ENCODE measurements at places on chromosomes 3 and 15. TPM values are rescaled to one million over a fixed set of nuclear protein-coding genes. Genes with fewer than 3 reads are reported as not detected.

Gene TLR9
- polyA plus RNA-seq, result 0.41 TPM

DNA sequence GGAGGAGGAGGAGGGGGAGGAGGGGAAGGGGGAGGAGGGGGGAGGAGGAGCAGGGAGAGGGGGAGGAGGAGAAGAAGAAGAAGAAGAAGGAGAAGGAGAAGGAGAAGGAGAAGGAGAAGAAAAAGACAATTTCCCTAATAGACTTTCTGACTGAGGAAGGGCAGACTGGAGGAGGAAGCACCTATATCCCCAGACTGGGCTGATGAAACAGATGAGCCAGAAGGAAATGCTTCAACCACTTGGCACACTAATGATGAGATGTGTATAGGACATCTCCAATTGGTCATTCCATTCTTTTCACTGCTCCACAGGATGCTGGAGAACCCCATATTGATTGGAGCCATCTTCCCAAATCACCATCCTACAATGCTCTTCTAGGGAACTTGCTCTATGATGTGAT is 69.9 kb downstream of the LYZL4 start:
- no peak for DNase-seq

- no peak for DNase-seq
These were observed 6.8 kb upstream of the TRH start for GRCh38 chr3:129967761-129968160.

DNA sequence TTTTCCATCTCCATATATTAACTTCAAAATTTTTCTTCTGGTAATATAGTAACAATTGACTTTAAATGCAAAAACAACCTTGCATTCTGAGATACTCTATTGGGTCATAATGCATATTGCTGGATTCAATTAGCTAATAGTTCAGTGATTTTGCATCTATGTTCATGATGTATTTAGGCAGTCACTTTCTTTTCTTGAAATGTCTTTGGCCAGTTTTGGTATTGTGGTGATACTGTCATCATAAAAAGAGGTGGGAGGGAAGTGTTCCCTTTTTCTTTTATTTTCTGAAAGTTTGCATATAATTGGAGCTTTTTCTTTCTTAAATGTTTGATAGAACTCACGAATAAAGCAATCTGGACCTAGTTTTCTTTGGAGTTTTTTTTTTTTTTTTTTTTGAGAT is 67.4 kb upstream of the ZNF148 start:
- no peak for DNase-seq

DNA sequence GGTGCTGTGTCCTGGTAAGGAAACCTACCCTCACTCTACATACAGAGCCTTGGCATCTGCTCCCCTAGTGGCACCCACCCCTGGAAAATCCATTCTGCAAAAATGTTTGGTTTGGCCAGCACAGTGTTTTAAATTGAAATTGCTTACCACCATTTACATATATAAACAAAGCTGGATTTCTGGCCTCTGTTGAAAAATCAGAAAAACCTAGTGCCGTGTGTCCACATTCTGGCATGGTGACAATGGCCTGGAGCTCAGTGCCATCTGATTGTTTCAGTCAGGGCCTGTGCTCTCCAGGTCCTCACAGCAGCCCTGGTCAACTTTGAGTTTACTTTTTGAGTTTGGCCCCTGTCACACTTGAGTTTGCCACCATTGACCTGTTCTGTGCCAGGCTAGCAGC is 2.9 kb upstream of the IL17RC start:
- DNase-seq, result no peak

Gene CTXN2
- polyA plus RNA-seq, result not detected

Gene MYNN
- 32.0 TPM for polyA plus RNA-seq

Gene NRG4
- 3.0 TPM for polyA plus RNA-seq

GRCh38 chr3:150687613-150688012 is 16.1 kb downstream of the ERICH6 start:
- no peak for DNase-seq

DNA sequence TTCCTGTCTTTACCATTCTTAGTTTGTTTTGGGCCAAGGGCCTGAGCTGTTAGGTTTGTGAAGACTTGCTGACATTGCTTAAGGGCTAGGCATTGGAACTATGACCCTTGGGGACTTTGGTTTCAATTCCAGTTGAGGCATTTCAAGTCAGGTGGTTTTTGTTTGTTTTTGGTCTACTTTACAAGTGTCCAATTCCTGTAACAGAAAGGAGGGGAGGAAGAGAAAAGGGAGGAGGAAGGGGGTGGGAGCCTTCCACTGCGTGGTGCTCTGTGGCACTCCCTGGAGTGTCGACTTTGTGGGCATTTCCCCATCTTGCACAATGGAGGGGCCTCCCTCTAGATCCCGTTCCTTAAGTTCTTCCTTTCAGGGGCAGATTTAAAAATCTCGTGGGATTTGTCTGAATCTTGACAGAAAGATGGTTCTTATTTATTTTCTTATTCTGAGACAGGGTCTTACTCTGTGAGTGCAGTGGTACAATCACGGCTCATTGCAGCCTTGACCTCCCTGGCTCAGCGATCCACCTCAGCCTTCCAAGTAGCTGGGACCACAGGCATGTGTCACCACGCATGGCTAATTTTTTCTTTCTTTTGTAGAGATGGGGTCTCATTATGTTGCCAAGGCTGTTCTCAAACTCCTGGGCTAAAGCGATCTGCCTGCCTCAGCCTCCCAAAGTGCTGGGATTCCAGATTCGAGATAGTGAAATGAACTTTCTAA is 59.5 kb upstream of the RYK start:
- no peak for DNase-seq

Gene CX3CR1
- 5.4 TPM for polyA plus RNA-seq

Gene CCR8
- not detected for polyA plus RNA-seq

DNA sequence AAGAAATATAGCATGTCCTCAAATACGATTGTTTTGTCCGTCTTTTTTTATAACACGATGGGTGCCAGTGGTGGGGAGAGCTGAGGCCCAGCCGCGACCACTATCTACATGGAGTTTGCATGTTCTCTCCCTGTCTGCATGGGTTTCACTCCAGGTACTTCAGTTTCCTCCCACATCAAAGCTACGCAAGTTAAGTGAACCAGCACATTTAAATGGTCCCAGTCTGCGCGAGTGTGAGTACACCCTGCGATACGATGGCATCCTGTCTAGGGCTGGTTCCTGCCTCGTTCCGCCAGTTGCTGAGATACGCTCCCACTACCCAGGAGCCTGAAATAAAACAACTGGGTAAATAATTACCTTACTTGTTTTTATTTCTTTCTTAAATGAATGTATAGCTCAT is 40.6 kb downstream of the ATP13A3 start:
- DNase-seq, result no peak

DNA sequence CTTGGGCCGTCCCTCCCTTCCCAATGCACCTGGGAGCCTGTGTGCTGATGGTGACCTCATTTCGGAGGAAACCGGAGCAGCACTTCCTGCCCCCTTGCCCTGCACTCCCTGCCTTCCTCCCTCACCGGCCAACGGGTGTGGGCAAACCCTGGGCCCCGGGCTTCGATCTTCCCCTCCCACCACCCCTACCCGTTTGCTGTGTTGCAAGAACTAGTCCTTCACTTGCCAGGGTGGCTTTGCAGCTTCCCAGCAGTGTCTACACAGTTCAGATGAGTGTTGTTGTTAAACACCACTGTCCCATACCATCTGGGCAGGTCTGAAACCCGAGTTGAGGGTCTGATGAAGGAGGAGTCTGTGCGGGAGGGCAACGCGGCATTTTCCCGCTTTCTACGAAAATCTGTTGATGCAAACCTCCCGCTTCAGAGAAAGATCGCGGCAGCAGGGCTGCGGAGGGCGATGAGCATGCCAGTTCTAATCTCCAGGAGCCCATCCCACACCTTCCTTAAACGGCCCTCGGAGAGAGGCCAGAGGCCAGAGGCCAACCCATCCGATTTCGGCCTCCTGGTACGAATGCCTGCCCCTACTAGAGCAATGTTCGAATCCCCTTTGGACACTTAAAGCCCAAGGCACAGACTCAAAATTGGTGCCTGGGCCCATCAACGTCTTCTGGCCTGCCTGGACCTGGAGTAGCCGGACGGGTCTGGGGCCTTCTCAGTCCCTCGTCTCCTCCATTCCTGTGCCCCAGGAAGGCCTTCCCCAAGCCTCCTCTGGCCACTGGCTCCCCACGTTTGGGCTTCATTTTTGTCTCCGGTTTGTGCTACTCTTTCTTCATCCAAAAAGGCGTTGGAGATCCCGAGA is 35.7 kb upstream of the POLG start:
- no peak for DNase-seq

DNA sequence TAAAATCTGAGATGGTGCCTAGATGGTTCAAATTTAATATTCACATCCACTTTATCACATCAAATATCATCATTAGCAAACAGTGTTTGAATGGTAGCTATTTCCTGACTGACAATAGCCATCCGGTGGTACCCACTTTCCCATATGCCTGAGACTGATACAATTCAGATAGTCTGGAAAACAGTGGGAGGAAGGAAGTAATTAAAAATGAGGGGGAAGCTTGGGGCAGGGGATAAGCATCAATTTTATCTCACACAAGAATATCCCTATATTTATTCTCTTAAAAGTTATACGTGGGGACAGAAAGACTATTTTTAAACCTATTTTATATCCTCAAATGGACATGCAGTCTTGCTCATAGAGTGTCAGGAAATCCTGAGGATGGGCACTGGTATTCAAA is 122.5 kb upstream of the GAP43 start:
- DNase-seq, result no peak

DNA sequence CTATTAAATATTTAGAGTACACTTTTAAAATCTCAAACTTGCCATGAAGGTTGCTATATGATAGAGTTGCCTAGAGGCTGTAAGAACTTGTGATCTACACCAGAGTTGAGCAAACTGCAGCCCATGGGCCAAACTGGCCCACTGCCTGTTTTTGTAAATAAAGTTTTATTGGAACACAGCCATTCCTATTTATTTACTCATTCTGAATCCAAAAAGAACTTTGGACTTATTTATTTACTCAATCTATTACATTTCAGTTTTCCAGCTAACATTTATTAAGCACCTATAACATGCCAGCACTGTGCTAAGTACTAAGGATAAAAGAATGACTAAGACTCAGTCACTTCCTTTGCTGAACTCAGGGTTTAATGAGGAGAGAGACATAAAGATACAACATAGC is 403.6 kb downstream of the ERC2 start:
- DNase-seq, result no peak

Gene GNB5
- 13.5 TPM for polyA plus RNA-seq

GRCh38 chr3:105842943-105843342 is 25.9 kb downstream of the CBLB start:
- no peak for DNase-seq

Gene RBMS3
- polyA plus RNA-seq, result 37.7 TPM

GRCh38 chr15:56759450-56759845 is 26.1 kb upstream of the ZNF280D start:
- DNase-seq, result no peak

GRCh38 chr3:190323246-190323626 is 990 bp upstream of the CLDN1 start:
- no peak for DNase-seq

DNA sequence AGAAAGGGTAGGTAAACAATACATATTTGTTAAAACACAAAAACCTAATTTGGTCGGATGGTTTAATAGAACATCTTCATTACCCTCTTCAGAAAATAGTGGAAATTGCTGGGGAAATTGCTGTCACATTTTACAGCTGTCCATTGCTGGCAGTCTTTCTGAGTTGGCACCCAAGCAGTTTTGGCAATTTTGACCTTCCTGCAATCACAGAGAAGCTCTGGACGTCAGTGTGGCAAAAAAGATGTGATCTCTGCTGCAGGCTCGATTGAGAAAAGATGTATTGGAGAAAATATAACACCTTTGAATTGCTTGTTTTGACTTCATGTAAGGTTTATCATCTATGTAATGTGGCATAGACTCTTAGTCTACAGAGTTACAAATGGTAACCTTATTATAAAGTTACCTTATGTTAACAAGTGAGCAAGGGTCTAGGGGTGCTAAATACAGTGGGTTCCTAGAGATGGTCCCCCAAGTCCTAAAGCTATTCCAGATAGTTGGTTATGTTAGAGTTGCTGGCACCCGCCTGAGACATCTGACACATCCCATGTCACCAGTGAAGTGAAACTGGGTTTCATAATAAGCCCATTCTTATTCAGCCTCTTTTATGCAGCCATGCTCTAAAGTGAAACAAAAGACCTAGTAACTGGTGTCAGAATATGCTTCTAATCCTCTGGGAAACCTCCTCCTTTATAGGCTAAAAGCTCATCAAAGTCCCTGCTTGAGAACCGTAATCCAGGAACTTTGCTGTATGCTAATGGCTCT is 14.0 kb downstream of the UBE2E1 start:
- DNase-seq, result no peak

DNA sequence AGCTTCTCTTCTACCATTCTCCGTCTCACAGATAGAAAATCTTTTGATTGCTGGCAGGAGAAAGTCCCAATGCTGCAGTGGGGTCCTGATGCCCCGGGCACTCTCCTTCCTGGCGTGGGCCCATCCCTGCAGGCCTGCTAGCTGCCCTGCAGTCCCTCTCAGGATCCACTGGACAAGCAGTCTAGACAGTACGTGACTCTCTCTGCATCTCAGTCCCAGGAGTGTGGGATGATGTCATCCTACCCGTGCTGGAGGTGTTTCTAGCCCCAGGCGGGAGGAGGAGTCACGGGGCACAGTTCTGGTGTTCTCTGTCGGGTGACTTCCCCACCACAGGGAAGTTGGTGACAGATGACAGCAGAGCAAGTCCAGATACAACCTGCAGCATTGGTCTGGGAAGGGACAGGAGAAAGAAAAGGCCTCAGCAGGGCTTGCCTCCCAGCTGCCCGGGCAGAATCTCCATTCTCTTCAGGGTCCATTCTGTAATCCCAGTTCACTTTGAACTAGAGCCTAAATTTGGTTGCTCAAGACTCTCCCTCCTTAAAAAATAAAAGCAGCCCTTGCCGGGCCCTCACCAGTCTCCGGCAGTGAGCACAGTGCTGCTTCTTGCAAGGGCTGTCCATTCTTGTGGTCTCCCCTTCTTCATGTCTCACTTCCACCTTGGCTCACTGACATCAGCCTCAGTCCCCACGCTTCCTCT is 30.6 kb downstream of the SLC28A1 start:
- DNase-seq, result peak; percentile 21

DNA sequence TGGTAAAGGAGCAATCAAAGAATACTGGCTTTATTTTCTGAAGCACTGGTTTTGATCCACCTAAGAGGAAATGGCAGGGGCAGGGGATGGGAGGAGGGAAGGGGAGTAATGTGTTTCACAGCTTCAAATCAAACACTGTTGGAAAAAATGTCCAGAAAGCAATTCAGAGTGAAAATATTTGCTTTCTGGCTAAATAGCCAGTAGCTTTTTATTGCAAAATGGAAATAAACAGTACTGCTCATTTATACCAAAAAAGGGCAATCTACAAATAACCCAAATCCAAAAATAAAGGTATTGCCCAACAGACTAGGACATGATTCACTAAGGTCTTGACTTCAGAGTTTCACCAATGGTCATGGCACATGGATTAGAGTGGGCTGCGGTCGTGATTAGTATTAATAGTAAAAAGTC is 279.3 kb upstream of the THBS1 start:
- no peak for DNase-seq

DNA sequence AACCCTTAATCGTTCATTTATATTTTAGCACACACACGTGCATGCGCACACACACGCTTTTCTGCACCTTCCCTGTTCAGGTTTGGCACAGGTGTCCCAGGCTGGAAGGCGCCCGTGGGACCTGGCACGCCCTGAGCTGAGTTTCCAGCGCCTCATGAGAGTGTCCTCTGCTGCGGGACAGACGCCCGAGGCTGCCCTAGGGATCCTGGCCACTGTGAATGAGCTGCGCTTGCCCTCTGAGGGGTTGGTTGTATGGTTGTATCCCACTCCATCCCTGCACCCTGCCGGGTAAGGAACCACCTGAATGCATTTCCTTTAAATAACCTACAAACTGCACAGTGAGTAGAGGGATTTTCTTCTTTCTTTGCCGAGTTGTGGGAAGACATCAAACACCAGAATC is 12.2 kb upstream of the MEX3B start:
- DNase-seq, result no peak
